ENCODE measurements at places on chromosomes 2 and 18. TPM values are rescaled to one million over a fixed set of nuclear protein-coding genes. Genes with fewer than 3 reads are reported as not detected.
A peak's percentile ranks its signal among the peaks of the same experiment; 100 is the strongest.

Gene CFAP65
- not detected for total RNA-seq

Gene DSC1
- total RNA-seq: 0.05 TPM

Gene KIAA2012
- not detected for total RNA-seq

Gene CPLX4
- not detected for total RNA-seq

Gene COPS8
- 61.1 TPM for total RNA-seq

DNA sequence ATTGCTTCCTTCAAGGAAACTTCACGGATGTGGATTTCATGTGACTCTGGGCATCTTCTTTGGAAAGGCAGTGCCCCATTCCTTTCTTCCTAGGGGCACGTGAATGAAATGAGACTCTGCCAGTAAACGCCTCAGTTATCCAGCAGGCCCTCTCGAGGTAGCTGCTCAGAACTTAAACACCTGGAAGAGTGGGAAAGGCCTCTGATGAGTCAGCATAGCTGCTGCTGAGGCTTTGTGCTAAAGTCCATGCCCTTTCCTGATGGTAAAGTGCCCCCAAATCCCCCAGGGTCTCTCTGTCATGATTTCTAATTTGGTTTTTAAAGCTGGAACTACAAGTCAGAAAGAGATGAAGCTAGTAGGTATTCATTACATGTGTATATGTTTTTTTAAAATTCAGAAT, 3.8 kb downstream of the SLC1A4 start:
- no peak for DNase-seq

DNA sequence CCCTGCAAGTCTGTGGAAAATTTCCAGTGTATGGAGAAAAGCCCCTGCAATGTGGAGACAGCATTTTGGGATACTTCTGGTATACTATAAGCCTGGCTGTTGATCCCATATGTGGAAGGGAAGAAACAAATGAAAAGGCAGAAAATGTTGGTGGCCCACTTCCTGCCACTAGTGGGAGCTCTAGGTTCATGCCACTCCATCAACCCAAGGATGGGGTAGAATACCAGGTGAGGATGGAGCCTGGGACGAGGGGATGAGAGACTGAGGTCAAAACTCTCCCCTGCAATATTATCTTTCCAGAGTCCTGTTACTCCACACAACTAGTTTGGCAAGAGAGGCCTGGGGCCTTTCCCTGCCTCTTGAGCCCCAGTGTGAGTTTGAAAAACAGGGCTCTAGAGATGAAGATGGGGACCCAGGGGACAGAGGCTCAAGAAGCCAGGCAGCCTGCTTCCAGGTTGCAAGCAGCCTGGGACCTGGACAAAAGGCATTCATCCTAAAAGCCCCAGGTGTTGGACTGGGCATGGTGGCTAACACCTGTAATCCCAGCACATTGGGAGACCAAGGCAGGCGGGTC, 31.9 kb downstream of the BMP10 start:
- peak; percentile 60 for DNase-seq
